Naive thymus-derived CD8-positive, alpha-beta T cell (primary cell): ENCODE measurements at places on chromosomes 7 and 10. TPM values are rescaled to one million over a fixed set of nuclear protein-coding genes. Genes with fewer than 3 reads are reported as not detected.

Gene FAM237B
- polyA plus RNA-seq: not detected

Gene TCAF2
- 5.3 TPM for polyA plus RNA-seq

Gene FAM221A
- polyA plus RNA-seq: 1.8 TPM

Gene PTCD1
- polyA plus RNA-seq: 3.9 TPM

Gene GPR37
- not detected for polyA plus RNA-seq

Gene TRPV5
- not detected for polyA plus RNA-seq

Gene MOGAT3
- polyA plus RNA-seq: not detected
